ENCODE measurements at places on chromosomes 4 and X.
A peak's percentile ranks its signal among the peaks of the same experiment; 100 is the strongest.

- no peak for DNase-seq
Observed at GRCh38 chrX:3757510-3758025, 44.1 kb upstream of the PRKX start.

GRCh38 chr4:181752516-181752915 is 490.7 kb upstream of the TENM3 start:
- no peak for DNase-seq

GRCh38 chr4:7134737-7135388 is 57.5 kb upstream of the SORCS2 start:
- no peak for DNase-seq

DNA sequence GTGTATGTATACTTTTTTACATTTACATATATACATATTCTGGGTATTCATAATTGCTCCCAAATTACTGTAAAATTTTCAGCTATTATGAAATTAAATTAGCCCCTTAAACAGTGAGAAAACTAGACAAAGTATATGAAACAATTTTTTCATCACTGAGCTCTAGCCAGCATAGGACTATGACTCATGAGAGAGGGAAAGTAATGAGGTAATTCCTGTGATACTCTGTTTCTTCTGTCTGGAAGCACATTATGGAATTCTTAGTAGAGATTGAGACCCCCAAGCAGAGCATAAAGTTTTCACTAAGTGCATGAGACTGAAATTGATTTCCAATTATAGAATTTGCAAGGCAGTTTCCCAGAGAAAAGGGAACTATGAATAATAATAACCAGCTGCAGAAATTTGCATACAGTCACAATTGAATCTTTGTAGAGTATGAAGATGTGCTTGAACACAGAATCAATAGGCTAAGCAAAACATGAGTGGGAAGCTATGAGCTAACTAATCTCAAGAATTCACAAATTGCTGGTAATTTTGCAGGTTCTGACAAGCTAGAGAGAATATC is 779.3 kb downstream of the ARAP2 start:
- no peak for DNase-seq

DNA sequence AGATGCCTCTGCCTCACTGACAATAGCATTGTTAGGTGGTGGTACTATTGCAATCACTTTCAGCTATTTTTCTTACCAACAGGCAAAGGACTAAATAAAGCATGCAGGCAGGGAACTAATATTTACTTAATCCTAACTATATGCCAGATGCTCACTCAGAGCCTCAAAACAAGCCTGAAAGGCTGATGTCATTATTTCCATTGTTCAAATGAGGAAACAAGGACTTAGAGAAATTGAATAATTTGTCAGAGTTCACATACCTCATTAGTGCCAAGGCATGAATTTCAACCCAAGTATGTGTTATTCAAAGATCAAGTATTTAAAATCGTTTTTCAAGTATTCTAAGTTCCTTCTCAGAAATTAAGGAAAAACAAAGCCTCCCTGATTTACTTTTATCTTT is 374.9 kb upstream of the TECRL start:
- no peak for DNase-seq

DNA sequence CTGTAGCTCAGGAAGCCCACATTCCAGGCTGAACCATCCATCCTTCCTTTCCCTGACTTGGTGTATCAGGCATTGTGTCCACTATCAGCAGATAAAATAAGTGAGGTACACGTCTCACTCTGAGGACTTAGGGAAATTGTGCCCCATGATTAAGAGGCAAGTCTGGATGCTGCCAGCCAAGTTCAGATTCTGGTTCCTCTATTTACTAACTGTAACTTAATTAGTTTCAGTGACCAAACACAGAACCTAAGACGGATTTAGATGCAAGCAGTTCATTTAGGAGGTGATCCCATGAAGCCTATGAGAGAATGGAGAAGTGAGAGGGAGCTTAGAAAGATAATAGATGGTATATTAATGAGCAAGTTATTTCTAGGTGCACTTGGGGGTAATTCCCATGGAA is 56.6 kb upstream of the PACRGL start:
- DNase-seq = no peak

DNA sequence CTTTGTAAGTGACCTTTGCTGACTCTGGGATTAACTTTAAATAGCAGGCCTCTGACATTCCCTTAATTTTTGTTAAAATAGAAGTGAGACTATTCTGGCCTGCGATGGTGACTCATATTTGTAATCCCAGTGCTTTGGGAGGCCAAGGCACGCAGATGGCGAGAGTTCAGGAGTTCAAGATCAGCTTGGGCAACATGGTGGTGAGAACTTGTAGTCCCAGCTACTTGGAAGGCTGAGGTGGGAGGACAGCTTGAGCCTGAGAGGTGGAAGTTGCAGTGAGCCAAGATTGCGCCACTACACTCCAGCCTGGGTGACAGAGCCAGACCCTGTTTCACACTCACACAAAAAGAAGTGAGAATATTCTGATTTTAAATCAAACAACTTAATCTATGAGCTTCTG is 27.3 kb downstream of the ZNF330 start:
- no peak for DNase-seq

DNA sequence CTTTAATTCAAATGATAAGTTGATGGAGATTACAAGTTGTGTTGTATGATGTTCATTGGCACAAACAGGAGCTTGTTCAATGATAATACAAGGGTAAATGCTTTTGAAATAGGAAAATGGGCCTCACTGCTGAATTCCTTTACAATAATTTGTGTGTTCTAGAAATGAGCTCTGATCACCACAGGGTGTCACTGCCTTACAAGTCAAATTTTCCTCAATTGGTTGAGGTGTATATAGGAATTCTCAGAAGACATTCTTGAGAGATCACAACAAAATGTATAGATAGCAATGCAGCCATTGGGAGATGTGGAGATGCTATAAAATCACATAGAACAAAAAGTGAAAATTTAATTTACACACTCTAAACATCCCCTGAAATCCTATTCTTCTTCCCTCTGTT is 49.6 kb downstream of the KLF8 start:
- DNase-seq = peak; percentile 5

- DNase-seq = no peak
Observed at GRCh38 chr4:6230502-6230785, 30.1 kb upstream of the JAKMIP1 start.

DNA sequence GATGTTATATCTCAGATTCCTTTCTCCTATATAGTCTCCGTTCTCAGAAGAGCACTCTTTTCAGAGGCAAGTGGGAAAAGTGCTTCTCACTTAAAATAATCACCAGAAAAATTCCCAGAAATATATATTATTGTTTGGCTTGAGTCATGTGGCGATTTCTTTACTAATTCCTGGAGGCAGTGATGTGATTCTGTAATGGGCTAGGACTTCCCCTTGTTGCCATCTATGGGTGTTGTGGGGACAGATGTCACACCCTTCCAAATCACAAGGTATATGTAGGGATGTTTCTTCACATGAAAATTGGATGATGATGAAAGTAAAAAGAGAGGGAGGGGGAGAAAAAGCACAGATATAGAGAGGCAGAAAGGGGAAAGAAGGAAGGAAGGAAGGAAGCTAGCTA is 553.4 kb downstream of the PPP4R3C start:
- no peak for DNase-seq

GRCh38 chrX:18753631-18754030 is 46.2 kb downstream of the PPEF1 start:
- DNase-seq = no peak

GRCh38 chr4:136909626-136910025 is 622.7 kb downstream of the PCDH18 start:
- DNase-seq = no peak

DNA sequence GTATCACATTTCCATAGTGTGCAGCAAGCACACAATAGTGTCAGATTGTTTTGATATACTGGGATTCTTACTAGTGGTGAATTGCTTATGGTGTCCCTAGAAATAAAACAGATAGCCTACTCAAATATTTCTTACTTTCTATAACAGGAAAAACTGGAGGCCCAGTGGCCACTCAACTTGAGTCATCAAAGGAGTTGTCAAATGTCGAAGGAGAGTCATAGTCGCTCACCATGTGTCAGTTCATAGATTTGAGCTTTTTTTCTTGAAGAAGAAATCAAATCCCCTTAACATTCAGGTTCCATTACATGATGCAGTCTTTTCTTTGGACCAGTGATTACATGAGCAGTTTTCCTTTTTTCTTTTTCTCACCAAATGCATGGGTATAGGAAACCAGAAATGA is 1271.0 kb downstream of the RAPGEF2 start:
- no peak for DNase-seq

DNA sequence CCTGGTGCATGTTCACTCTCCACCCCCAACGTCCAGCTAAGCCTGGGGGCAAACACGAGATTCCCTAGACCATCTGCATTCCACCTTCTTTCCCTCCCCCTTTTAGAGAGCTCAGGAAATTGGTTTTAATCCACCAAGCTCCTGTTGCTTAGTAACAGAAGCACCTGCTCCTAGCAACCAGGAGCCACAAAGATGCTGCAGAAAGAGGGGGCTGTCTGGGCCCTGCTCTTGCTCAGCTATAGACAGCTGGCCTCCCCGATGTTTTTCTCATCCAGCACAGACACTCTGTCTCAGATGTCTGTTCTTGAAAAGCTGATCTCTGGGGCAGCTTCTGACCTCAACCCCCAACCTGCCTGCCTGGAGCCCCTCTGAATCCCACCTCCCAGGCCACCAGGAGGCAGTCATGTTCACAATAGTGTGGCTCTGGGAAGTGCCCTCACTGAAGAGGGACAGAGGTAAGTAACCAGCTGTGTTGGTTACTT is 71.5 kb downstream of the SLC16A2 start:
- DNase-seq = peak; percentile 4

GRCh38 chr4:5079581-5079980 is 28.3 kb downstream of the STK32B start:
- DNase-seq = no peak

- no peak for DNase-seq
Observed at GRCh38 chr4:169084954-169085353, 74.9 kb upstream of the CBR4 start.

DNA sequence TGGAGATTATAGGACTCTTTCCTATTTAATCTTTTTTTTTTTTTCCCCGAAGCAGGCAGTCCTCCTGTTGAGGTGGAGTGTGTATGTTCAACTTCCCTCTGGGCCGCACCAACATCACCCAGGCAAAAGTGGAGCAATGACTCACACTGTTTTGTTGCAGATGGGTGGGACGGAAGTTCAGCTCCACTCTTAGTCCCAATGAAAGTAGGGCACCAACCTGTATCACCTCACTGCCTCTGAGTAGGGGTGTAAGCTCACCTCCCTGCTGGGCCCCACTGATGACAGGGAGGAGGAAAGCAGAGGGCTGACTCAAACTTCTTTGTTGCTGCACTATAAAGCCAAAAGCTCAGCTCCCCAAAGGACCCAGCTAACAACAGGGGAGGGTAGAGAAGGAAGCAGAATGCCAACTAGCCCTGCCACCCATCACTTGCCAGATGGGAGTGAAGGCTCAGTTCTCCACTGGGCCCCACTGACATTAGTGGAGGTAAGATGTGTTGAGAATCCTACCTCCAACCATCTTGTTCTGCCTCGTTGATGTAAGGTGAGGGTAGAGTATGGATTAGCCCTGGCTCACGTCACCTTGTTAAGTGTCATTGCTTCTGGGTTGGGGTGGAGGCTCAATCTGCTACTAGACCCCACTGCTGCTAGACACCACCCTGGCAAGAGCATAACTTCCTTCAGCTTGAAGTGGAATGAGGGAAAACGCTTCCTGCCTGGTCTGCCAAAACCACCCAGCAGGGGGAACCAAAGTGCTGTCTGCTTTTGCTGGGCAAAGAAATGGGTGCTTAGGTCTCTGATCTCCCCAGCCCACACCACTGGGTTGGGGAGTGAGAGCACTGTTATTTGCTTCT is 14.1 kb downstream of the RPS6KA3 start:
- peak; percentile 71 for DNase-seq

DNA sequence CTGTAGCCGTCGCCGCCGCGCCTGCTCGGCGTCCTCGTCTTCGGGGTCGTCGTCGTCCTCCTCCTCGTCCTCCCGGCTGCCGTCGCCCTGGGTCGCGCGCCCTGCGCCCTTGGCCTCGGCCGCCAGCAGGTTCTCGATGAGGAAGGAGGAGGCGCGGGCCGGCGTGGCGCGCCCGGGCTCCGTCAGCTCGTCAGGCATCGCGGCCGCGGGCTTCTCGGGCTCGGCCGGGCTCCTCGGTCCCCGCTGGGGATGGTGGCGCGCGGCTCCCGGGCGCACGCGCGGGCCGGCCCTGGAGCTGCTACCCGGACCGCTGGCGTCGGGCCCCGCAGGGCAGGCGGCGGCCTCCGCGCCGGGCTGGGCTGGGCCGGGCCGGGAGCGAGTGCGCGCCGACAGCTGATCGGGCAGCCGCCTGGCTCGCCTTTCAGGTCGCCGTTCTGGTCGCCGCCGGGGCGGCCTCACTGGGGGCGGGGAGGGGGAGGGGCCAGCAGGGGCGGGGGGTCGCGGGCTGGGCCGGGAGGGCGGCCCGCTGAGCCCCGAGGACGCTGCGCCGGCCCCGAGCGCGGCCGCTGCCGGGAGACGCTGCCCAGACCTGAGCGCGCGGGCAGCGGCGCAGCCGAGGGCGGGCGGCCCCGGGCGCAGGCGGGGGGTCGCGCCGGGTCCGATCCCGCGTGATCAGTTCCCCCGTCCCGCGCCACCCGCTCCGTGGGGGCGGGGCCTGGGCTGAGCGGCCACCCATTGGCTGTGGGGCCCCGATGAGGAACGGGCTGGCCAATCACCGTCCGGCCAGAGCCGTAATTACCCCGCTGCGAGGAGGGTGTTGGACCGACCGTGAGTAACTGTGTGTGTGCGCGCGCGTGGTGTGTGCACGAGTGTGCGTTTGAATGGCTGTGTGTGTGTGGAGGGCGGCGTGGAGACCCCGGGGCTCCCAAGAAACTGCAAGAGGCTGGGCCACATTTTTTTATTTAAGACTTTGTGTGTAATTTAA is at the start of gene HMX1:
TSS of gene HMX1 (minus strand) at position 423 of the 985 bp plus-strand sequence. CDS start at position 198, 225 bp downstream.
- DNase-seq = no peak

GRCh38 chr4:108890484-108890881 is 127.6 kb upstream of the ETNPPL start:
- DNase-seq = no peak

DNA sequence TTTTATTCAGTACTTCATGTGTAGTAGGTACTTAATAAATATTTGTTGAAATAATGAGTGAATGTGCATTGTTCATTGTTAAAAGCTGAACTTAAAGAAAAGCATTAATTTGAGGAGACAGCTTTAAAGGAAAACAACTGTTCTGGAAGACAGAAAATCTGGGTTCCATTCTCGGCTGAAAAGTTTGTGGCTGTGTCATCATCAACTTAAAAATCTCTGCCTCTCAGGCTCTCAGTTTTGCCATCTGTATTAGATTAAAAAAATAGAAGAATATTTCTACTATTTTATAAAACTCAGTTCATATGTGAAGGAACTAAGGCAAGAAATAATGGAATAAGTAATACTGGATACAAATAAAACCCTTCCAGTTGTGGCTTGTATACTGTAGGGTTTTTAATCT is 62.5 kb downstream of the FSTL5 start:
- DNase-seq = no peak

DNA sequence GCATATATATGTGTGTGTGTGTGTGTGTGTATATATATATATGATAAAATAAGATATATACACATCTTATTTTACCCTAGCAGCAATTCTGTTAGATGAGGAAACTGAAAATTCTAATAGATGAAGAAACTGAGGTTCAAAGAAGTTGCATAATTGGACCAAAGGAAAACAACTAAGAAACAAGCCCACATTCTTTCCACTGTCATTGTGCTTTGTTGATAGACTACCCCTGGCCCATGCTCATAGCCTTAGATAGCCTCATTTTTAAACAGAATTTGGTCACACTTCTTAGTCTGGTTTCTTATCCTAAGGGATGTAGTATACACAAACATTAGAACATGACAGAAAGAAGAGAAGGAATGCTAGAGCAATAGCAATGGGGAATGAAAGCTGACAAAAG is 138.8 kb downstream of the NDST3 start:
- DNase-seq = no peak
